ENCODE measurements at places on chromosomes 7 and 10.
A peak's percentile ranks its signal among the peaks of the same experiment; 100 is the strongest.

DNA sequence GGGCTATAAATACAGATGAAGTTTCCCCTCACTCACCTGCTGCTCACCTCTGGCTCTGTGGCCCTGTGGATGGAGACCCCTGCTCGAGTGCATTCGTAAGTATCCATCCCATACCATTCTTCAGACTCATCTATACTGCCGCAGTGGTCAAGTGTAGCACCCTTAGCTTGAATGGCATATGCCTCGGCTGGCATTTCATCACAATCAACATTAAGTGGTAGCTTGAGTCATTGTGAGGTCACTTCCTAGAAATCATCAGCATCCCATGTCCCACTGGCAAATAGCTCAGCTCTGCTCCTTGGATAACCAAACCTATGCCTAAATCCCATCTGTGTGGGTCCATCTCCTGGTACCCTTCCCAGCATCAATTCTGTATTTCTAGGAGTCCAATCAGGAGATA is 38.2 kb downstream of the MDH2 start:
- DNase-seq: no peak

DNA sequence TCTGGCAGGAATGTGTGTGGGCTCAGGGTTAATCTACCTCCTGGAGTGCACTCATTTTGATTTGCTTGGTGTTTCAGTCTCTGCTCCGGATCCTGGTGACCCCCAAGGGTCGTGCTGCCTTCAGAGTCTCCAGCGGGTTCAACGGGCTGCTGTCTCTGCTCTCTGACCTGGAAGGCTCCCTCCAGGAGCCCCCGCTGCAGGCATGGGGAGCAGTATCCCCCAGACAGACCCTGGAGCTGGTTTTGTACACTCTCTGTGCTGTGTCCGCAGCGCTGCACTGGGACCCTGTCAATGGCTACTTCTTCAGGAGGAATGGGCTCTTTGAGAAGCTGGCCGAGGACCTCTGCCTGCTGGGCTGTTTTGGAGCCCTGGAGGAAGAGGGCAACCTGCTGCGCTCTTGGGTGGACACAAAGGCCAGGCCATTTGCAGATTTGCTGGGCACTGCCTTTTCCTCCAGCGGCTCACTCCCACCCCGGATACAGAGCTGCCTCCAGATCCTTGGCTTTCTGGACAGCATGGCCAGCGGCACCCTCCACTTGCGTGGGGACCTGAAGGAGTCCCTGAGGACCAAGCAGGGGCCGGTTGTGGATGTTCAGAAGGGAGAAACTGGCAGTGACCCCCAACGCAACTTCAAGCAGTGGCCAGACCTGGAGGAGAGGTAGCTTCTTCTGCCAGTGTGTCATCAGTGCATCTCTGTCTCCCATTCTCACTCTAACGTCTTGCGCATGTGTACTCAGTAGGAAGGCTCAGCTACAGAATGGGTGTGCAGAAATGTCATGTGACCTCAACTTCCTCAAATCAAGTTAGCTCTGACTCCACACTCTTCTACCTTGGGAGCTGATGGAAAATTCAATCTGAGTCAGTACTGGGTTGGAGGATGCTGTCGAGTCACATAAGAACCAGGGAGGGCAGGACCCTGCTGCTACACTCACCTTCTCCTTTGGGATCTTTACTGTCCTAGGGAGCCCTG is 58.5 kb downstream of the WDFY4 start:
- DNase-seq: peak; percentile 68

GRCh38 chr7:155252892-155253501 is 44.7 kb upstream of the INSIG1 start:
- DNase-seq: no peak

DNA sequence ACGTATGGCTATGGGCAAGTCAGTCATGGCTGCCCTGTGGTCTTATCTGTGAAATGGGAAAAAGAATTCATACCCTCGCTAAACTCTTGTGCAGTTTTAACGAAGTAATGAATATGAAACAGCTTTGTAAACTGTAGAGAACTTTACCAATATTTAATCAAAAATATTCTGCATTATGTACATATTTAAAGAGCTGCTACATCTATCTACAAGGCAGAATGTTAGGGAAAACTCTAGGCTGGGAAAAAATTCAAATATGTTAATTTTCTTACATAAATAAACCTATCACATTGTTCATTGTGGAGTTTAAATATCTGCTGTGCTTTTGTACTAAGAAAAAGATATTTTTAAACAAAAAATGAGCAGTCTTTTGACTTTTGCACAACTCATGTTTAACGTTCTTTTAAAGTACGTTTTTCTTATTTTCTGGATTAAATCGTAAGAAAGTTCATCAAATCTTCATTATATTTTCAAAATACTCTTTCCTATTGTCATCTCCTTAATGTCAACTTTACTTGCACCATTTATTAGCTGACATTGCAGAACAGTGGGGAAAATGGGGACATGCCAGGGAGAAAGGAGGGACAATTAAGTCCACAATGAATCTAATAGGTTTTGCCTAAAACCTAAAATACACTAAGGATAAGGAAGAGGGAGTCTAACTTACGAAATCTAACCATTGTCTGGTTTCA is 57.5 kb downstream of the ICA1 start:
- DNase-seq: no peak

GRCh38 chr7:7422641-7423040 is 113.0 kb downstream of the COL28A1 start:
- DNase-seq: no peak

DNA sequence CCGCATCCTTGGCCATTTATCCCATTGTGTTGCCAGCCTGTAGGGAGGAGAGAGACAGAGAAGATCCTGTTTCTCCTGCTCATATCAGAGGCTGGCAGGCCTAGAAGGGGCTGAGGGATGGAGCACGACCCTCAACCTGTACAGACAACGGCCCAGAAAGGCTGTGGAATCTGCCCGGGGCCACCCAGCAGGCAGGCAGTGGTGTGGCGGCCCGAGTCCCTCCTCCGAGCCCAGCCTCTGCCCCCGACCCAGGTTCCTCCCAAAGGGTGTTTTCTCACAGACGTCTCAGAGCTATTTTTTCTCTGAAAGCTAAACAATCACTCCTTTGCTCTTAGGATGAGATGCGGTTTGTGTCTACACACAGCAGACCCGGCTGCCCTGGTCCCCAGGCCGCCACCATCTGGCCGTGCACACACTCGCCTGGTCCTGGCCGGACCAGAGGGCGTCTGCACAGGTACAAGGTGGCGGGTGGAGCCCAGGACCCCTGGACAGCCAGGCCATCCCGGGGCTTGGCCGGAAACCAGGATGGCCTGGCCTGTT is 69.3 kb downstream of the FOXL3 start:
- DNase-seq: no peak

DNA sequence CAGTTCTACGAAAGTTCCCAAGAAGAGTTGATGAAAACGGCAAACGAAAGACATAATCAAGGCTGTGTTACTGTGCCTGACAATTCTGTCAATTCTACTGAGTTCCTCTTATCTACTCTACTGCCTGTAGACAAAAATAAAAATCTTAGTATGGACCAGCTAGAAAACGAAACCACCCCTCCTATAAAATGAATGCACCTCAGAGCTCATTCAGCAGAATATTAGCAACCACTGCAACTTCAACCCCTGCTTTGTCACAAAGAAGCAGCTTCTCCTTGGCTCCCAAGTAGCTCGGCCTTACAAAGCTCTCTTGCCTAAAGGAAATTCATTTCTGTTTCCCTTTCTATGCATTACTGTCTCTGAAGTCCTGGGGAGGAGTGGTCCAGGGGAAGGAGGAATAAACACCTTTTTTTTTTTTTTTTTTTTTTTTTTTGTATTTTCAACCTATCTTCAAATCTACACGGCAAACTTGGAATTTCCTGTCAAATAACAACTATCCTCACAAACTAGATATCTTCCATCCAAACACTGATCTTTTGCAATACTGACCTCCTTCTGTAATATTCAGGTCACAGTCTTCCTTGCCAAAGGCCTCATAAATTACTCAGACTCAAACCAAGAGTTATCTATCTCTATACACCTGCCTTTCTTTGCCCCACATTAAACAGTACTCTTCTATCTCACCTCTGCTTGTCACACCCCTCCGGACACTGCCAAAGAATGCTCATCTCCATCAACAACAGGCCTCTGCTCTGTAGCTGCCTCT is 74.3 kb downstream of the GLI3 start:
- no peak for DNase-seq

GRCh38 chr7:133860628-133861335 is 266.4 kb upstream of the LRGUK start:
- DNase-seq: no peak

DNA sequence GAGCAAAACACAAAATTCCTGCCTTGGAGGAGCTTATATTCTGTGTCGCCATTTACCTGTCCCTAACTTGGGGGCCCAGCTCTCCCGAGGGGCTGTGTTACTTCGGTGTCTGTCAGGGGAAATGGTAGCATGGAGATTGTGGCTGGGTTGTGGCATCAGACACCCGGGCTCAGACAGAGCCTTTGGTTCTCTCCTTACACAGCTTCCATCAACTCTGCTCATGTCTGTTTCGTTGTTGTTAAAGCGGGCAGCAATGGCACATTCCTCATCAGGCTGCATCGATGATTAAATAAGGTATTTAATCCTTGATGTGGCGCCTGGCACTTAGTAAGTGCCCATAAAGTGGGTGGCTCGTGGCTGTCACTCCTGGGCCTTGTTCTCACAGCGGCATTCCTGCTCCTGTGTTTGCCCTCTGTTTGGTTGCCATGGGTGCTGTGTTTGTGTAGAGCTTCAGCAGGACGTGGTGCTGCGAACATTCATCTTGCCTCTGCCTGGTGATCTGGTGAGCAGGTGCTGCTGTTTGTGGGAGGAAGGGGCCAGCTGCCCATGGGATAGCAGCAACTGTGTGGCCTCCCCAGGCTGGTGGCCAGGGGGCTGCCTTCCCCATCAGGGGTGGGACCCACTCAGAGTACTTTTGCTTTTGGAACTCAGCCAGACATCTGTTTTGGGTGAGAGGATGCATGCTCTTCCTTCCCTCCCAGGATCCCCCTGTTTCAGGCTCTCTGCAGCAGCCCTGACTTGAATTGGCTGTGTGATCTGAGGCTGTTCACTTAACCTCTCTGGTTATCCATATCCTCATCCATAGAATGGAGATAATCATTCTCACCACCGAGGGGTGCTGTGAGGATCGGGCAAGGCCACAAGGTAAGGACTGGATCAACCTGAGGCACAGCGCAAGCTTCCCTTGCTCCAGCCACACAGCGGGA is 207.2 kb upstream of the SVIL start:
- DNase-seq: peak; percentile 44

DNA sequence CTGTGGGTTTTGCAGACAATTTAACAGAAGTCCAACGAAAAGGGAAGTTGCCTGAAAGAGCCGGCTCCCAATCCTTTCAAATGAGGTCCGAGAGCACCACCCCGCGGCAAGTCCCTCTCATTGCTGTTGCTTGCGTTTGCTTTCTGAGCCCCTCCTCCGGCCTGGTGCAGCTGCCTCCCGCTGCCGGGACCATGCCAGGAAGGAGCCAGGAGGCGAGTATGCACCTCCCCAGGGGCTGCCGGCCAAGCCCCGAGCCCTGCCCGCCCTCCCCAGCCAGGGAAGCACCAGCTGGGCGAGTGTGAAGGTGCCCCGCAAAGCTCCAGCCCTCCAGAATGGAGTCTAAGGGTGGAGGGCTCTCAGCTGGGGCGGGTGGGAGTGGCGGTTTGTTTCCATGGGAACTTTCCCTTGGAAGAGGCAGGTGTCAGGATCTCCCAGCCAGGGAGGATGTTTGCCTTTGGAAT is 25.8 kb upstream of the PPP2R2D start:
- peak; percentile 50 for DNase-seq

DNA sequence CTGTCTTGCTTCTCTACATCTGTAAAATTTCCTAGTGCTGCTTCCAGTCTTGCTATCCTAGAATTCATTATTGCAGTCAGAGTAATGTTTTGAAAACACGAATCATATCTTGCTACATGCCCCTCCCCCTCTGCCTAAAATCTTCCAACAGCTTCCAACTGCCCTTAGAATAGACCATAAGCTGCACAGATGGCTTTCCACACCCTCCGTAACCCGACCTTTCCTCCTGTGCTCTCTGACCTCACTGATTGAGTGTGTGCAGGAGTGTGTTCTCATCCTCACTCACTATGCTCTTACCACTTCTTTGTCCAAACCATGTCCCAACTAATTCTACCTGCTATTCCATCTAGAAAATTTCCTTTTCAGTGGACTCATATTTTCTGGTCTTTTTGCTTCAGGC is 121.2 kb upstream of the ANKRD1 start:
- no peak for DNase-seq

DNA sequence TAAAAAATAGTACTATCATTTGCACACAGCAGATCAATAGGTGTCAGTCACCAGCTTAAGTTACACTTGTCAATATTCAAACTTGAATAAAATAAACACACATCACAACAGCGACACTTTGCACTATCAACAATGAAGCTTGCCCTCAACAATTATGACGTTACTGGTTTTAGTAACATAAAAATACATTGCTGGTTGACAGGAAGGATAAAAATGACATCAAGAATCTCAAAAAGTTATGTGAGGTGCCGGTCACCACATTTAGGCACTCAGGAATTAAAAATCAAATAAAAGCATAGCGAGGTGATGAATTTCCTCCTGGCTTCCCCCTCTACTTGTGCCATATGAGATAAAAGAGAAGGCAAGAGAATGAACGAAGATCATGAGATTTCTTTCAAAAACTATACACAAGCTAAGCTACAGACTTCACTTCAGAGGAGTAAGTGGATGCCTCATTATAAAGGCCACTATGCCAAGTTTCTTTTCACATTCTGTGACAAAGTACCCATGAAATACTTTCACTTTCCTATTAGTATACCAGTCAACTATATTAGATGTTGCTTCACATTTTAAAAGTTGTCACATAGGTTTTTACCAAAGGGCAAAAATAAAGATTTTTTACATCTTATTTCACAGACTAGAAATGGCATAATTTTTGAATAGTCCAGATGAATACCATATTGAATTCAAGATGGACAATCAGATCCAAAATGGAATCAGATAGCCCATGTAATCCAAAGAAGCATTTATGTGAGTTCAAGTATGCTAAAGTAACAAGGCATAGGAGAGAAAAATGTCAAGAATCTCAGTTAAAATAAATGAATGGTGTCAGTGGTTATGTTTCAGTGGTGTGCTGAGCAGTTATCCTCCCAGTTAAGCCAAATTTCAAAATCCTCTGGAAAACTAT is 3.6 kb downstream of the CCDC71L start:
- DNase-seq: no peak

- DNase-seq: no peak
Measured at GRCh38 chr10:69346776-69347175, 68.5 kb downstream of the HK1 start.

GRCh38 chr7:20320322-20320721 is 10.4 kb upstream of the ITGB8 start:
- no peak for DNase-seq

GRCh38 chr10:120019568-120019967 is 127.0 kb downstream of the SEC23IP start:
- DNase-seq: no peak

DNA sequence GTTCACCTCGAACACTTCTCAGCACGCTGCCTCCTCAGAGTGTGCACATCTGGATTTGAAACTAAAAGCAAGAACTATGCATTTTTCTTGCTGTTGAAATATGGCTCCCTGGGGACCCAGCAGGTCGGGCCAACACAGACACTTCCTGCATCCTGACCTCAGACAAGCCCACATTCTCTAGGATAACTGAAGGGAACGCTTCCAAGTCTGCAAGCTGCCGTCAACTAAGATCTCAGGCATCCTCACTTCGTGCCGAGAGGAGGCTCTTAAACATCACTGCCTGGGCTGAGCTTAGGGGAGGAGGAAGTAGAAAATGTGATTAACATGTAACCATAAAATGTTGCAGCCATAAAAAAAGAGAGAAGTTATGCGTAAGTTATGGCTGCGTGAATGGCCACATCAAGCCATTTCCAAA is 65.5 kb downstream of the PYROXD2 start:
- peak; percentile 90 for DNase-seq

Measured in lower leg skin (tissue), 4 donors.